ENCODE measurements at places on chromosomes 5 and 9.

GRCh38 chr5:2142456-2142954 is 259.8 kb upstream of the IRX4 start:
- DNase-seq: no peak

DNA sequence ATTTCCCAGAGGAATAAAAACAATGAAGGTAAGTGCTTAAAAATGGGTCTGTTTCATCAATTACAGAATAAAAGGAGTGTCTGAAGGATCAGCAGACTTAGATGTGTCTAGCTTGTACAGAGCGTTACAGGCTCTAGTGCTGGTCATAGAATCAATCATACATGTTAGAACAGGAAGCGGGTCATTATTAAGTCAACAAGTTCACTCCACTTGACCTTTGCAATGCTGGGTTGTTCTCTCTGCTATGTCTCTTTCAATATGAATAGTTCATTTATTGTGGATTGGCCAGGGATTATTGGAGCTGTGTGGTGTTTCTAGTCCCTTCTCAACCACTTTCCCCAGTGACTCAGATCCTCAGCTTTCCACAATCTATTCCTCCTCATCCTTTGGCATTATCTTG is 20.7 kb upstream of the EGFLAM start:
- DNase-seq: no peak

DNA sequence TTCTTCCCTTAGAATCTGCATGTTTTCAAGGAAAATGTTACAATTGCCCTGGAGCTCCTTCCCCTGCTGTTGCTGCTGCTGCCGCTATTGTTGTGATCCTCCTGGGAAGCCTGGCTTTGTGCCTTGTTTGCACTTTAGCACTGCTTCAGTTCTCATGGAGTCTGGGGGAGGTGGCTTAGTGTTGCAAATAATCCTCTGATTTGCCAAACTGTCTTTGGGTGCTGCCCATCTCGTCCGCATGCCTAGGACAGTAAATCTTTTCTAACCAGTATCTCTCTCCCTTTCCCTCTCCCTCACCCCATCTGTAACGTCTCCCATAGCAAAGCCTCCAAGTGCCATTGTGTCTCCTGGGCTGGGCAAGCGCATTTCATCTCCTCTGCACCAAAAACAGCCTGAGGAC is 30.3 kb downstream of the FAM240B start:
- DNase-seq: no peak

GRCh38 chr5:124114911-124115310 is 602.9 kb downstream of the CSNK1G3 start:
- no peak for DNase-seq

GRCh38 chr5:34929134-34929719 is at the start of gene DNAJC21:
DNAJC21 (plus strand) TSS chr5:34929559; CDS start chr5:34929820, 261 bp downstream.
- DNase-seq: peak; percentile 96

DNA sequence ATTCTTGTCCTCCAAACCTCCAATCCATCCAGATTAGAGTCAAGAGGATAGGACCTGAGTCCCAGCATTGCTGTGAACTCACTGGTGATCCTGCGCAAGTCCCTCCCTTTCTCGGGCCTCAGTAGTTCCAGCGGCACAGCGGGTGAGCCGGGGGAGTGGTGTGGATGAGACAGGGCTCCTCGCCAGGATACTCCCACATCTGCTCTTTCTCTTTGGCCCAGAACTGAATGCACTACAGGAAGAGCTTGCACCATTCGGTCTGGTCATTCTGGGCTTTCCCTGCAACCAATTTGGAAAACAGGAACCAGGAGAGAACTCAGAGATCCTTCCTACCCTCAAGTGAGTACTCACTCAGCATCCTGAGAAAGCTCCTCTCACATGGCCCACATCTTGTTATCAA is 6.3 kb downstream of the GPX3 start:
- DNase-seq: no peak

DNA sequence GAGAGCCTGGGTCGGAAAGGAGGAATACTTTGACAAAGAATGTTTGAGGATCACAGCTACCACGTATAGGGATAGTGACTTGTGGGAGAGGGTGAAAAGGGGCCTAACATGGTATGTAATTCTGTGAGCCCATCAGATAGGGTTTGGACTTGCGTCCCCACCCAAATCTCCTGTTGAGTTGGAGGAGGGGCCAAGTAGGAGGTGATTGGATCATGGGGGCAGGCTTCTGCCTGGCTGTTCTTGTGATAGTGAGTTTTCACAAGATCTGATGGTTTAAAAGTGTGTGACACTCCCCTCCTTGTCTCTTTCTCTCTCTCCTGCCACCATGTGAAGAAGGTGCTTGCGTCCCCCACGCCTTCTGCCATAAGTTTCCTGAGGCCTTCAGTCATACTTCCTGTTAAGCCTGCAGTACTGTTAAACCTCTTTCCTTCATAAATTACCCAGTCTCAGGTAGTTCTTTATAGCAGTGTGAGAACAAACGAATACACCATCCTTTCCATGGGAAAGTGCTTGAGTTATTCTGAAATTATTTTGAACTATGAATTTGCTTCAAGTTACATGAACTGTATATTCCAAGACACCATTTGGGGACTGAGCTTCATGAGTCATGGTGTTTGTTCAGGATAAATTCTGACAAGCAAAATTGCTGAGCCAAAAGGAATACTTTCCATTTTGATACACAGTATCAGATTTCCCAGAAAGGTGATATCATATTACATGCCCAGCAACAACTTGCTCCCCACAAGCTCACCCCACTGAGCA is 68.8 kb upstream of the SSBP2 start:
- no peak for DNase-seq

- no peak for DNase-seq
Measured at GRCh38 chr5:28296254-28297013, 1258.0 kb upstream of the CDH9 start.

DNA sequence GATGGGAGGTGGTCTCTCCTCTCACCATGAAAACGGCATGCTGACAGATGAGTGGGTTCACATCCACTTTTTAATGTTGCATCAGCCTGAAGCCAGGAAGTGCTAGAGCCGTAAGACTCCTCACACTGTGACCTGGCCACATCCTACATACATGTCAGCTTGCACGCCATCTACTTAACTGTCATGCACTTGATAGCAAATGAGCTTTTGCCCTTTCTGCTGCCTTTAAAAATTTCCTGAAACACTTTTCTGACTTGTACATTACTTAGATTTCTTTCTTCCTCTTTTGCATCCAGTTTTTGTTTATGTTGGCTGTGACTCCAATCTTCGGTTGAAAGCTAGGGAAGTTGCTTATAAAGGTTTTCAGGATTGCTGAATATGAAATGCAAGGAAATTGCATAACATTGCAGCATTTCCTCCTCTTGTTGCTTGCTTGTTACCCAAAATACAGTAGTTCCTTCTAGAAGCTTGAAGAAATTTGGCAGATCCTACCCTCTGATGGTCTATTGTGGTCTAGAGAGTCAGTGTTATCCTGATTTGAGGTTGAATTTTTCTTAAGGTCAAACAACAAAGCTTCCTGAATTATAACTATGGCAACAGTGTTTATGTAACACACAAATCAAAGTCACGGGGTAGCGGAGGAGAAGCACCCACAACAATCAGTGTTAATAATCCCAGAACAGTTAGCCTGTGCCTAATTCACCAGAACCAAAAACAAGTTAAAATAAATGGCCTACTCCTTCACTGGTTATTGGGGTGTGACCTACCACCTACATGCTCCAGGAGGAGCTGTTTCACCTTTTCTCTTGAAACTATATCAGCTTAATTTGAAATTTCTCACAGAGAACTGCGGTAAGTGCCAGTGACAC is 232.5 kb downstream of the ARHGAP26 start:
- peak; percentile 26 for DNase-seq

GRCh38 chr5:126656401-126657007 is 55.8 kb downstream of the PHAX start:
- DNase-seq: peak; percentile 10

DNA sequence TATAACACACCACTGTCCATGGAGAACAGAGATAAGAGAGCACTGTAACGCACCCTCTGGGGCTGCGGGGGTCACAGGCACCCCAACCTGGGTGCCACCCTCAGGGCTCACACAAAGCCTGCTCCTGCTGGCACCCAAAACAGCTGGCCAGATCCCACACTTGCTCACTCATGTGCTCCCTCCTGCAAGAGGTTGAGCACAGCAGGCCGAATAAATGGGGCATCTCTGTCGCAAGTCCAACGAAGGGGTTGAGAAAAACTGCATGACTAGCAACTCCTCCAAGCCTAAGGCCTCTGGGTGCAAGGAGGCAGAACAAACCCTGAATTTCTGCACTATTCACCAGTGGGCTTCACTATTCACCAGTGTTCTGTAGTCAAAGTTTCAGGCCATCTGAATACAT is 80.3 kb downstream of the SECISBP2 start:
- DNase-seq: no peak

GRCh38 chr5:21807953-21808352 is 1045.2 kb downstream of the CDH12 start:
- DNase-seq: no peak

DNA sequence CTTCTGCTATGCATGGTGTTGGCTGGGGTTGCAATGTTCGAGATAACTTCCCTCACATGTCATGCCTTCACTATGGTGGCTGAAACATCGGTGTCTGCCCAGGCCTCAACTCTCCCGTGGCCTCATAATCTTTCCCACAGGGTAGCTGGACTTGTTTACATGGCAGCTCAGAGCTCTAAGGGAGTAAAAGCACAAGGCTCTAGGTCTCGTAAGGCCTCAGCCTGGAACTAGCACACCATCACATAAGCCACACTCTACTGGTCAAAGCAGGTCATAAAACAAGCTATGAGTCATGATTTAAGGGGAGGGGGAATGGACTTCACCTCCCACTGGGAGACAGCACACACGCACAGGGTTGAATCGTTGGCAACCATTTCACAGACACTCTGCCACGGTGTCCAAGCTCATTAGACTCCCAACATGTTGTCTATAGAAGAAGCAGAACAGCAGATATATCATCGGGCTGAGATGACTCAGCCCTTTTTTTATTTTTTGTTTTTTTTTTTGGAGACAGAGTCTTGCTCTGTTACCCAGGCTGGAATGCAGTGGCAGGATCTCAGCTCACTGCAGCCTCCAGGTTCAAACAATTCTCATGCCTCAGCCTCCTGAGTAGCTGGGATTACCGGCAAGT is 66.8 kb upstream of the IL17B start:
- no peak for DNase-seq

- no peak for DNase-seq
Measured at GRCh38 chr9:121294151-121294743, 26.3 kb downstream of the GSN start.

- DNase-seq: no peak
Measured at GRCh38 chr9:108290839-108291585, 564.8 kb downstream of the ACTL7B start.

GRCh38 chr5:173496129-173496882 is 120.1 kb downstream of the BOD1 start:
- no peak for DNase-seq
